ENCODE measurements at places on chromosomes 13 and 19.
A peak's percentile ranks its signal among the peaks of the same experiment; 100 is the strongest.

DNA sequence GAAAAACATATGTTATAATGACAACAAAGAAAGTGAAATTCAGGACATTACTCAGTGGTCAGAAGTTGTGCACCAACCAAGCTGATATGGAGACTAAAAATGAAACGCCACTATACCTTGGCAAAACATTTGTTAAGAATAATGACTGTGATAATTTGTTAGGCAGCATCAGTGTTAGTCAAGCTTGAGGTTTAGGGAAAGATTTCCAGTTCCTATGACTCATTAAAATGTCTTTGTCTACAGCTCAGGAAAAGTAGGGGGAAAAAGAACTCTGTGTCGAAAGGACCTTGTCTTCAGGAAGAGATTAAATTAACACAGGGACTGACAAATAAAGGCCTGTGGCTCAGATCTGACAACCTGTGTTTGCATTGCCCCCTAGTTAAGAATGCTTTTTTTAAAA, 764.1 kb upstream of the SLITRK6 start:
- DNase-seq: no peak

DNA sequence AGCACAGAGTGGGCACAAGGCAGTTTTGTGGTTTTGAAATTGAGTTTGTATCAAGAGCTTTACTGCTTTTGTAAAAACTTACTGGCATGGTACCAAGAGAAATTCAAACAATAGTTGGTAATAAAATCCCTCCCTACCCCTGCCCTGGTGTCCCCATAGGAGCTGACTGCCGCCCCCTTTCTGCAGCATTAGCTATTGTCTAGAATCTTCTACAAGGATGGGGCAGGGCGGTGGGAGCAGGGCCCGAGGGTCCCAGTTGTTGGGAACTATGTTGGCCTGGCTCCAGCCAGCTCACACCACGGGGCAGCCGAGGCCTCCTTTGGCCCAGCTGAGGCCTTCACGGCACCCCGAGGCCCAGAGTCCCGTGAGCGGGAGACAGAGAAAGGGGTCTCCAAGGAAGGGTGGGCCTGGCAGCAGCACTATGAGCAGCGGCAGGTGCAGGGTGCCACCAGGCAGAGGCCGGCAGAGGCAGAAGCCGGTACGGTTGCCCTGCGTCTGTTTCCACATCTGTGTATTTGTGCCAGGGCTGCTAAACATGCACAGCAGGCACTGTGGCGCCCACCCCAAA, 57.9 kb downstream of the KDM4B start:
- DNase-seq: no peak

DNA sequence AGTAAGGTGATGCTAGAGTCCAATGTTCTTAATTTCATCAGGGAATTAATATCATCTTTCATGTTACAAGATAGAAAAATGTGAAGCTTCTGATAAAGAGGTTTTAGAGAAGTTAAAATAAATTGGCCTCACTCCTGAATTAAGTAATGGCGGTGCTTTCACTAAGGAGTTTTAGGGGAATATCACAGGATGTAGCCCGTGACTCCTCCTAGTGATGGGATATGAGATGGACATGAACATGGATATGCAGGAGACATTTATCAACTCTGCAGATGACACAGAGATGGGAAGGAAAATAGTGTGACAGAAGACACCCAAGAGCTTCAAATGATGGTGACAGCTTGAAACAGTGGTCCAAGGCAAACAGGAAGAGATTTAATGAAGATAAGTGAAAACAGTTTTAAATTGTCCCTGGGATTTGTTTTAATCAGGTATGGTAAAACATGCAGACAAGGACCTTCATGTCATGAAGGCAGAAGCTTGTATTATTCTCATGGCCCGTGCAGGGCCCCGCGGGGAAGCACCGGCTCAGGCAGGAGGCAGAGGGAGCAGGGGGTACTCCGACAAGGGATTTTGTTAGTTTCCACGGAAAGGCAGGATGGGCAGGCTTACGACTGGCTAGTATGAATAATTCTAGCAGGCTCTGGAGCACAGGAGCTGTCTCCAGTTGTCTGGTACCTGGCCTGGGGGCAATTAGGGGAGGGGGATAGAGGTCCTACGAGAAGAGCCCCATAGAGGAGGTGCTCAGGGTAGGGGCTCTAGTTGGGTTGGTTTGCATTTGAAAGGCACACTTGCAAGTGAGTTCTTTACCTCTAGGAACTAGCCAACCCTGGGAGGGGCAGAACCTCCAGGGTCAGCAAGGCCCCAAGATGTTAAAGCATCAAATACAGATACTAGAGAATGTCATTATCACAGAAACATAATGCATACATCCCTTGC, 38.7 kb upstream of the FARP1 start:
- no peak for DNase-seq

DNA sequence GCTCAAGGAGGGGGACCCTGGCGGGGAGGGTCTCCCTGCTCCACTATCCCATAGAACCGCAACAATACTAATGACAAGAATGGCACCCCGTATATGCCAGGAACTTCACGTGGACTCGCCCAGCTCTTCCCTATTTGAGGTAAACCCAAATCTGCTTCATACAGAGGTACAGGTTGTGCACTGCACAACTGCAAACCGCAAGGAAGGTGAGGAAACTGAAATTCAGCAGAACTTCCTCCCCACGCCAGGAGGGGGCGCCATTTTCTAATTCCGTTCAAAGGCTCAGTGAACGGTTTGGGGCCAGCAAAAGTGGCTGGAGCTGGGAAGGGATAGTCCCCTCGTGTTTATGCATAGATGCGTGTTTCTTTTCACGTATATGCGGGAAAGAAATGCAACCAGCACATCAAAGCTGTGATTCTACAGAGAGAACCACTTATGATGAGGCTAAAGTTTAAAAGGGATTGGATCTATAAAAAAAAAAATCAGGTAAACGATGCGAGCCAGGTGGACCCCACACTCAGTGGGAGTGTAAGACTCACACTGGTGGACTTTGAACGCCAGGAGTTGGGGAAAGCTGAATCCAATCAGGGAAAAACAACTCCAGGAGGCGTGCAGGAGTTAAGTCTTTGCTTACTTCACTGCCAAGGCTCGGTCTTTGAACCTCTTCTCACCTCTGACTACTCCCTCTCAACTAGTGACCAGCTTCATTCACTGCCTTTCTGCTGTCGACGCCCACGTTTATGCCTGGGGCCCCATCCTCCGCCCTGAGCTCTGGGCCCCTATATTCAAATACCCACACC, 20.3 kb downstream of the C19orf81 start:
- DNase-seq: no peak

GRCh38 chr13:58302349-58302748, 670.8 kb downstream of the PCDH17 start:
- no peak for DNase-seq

DNA sequence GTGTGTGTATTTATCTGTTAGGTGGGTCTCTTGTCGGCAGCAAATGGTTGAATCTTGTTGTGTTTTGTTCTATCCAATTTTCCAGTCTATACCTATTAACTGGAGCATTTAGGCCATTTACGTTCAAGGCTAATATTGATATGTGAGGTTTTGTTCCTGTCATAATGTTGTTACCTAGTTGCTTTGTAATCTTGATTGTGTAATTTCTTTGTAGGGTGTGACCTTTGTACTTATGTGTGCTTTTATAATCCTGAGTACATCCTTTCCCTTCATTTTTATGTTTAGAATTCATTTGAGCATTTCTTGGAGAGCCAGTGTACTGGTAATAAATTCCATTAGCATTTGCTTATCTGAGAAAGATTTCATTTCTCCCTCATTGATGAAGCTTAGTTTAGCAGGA, 83.0 kb upstream of the MIR17HG start:
- DNase-seq: no peak

- no peak for DNase-seq
These were observed 3.4 kb downstream of the NUMBL start for GRCh38 chr19:40686882-40687524.

GRCh38 chr13:112793545-112794445, 104.0 kb downstream of the ATP11A start:
- no peak for DNase-seq

- DNase-seq: no peak
These were observed 4.9 kb upstream of the KLK15 start for GRCh38 chr19:50838239-50838638.

DNA sequence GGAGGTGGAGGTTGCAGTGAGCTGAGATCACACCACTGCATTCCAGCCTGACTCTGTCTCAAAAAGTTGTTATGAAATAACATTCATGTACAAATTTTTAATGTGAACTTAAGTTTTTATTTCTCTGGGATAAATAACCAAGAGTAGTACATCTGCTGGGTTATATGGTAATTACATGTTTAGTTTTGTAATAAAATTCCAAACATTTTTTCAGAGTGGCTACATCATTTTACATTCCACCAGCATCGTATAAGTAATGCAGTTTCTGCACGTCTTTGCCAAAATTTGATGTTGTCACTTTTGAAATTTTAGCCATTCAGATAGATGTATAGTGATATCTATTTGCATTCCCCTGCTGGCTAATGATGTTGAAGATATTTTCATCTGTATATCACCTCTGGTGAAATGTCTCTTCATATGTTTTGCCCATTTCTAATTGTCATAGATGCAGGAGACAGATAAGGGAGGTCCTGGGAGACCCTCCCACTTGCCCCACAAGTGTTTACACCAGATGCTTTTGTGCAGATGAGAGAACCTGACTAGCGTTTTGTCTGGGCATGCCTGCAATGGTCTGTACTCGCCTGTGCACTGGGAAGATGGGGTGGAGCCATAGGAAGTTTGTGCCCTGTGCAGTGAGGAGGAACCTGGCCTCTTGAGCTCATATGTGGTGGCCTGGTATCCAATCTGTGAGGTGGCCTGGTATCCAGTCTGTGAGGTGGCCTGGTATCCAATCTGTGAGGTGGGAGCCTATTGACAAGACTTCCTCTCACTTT, 12.7 kb upstream of the KBTBD6 start:
- DNase-seq: peak; percentile 9

GRCh38 chr19:8643860-8644653, 13.6 kb downstream of the NFILZ start:
- DNase-seq: no peak

DNA sequence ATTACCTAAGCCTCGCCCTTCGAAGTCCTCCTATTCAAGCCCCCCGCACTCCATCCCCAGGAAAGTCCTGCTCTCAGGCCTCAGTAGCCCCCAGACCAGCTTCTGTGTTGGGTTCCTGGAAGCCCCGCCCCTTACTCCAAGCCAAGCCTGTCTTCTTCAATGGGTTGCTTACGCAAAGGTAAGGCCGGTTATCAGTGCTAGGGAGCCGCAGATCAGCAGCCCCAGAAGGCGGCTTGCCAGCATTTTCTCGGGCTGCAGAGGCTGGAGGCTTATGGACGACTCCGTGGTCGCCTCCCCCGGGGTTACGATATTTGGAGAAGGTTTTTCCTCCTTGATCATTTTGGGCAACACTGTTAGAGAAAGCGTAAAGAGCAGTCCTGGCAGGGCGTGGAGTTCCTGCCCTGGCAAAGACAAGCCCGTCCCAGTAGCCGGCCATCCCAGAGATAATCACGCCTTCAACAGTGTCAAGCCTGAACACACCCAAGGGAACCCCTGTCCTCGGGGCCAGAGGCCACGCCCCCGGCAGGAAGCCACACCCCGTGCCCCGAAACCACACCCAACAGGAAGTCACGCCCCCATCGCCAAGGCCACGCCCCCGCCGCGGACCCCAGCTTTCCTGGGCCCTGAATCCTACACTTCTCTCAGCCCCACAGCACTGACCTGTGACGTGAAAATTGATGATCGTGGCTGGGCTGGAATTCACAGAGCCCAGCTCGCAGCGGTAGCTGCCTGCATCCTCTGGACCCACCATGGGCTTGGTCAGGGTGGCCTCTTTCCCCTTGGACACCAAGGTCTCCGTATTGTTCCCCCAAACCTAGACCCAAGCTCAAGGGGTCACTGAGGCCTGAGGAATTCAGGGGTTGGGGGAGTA, 954 bp upstream of the RASIP1 start:
- DNase-seq: no peak

- DNase-seq: no peak
These were observed 18.3 kb upstream of the ENOX1 start for GRCh38 chr13:43805071-43805468.

DNA sequence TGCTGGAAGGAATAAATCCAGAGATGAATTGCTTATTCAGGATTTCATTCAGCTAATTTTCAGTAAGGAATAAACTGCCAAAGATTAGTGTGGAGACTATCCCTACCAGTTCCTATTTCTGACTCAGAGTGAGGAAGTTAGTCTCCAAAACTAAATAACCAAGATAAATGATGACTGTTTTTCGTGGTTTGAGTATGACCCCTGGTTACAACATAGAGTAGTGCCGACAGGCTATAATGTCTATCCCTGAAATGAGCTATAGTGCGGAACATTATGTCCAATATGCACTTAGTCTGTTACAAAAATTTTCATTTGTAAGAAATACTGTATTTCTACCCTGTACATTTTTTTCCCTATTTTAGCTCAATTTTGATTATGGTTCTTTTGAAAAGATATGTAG, 51.4 kb downstream of the NBEA start:
- no peak for DNase-seq

DNA sequence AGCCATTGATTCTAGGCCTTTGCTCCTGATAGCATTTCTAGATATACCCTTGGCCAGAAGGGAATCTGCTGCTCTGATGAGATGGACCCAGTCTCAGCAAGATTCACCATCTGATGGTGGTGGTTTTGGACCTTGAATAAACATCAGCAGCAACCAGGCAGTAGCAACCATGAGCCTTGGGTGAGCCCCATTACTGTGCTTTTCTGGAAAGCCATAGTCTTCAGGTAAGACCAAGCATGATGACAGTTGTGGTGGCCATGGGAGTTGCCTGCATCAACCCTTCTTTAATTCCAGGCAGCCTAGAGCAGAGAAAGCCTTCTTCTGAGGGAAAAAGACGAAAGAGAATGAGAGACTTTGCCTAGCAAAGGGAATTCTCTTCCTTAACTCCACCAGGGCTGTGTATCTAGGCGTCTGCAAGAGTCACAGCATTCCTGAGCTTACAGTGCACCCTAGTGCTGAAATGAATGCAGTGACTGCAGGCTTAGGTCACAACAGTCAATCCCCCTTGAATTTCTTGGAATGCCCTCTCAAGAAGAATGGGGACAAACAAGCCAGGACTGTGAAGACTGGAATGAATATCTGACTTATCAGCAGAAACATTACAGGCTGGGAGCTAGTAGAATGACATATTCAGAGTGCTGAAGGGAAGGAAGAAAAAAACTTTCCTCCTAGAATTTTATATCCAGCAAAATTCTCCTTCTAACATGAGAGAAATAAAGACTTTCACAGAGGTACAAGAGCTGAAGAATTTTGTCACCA, 942.4 kb upstream of the PCDH20 start:
- no peak for DNase-seq

GRCh38 chr19:5983367-5983955, 5.5 kb upstream of the RANBP3 start:
- DNase-seq: no peak

DNA sequence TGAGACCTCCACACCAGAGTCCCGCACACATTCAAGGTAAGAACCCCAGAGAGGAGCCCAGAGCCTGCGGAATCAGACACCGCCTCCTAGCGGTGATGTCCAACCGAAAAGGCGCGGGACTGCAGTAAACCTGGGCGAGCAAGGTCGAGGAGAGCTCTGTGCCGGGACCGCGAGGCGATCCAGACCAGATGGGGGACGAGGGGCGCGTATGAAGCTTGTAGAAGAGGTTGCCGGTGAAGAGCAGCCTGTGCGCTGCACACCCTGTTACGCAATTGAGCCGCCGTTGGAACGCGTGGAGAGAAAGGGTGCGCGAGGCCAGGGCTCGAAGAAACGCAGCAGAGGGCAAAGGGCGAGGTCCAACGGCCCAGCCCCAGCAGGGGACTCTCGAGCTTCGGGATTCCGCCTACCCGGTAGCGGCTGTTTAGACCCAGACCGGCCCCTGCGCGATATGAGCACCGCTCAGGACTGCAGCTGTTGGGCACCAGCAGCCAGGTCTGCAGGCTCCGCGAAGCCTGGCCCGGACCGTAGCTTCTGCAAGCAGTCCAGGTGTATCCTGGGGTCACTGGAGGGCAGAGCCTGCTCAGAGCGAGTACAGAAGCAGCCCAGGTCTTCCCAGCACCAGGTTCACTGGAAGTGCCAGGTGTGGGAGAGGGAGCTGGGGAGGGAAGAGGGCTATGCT, 65.9 kb upstream of the ZNF599 start:
- no peak for DNase-seq
